ENCODE measurements at places on chromosomes 2 and 18. TPM values are rescaled to one million over a fixed set of nuclear protein-coding genes. Genes with fewer than 3 reads are reported as not detected.

GRCh38 chr2:134231301-134231964 lies 22.4 kb upstream of the MGAT5 start:
- DNase-seq: no peak

Gene CCBE1
- 4.0 TPM for total RNA-seq

- DNase-seq: peak; percentile 85
Observed at GRCh38 chr2:240250985-240251847, 110.8 kb upstream of the OTOS start.

- no peak for DNase-seq
Observed at GRCh38 chr2:54478899-54479298, 22.8 kb downstream of the SPTBN1 start.

DNA sequence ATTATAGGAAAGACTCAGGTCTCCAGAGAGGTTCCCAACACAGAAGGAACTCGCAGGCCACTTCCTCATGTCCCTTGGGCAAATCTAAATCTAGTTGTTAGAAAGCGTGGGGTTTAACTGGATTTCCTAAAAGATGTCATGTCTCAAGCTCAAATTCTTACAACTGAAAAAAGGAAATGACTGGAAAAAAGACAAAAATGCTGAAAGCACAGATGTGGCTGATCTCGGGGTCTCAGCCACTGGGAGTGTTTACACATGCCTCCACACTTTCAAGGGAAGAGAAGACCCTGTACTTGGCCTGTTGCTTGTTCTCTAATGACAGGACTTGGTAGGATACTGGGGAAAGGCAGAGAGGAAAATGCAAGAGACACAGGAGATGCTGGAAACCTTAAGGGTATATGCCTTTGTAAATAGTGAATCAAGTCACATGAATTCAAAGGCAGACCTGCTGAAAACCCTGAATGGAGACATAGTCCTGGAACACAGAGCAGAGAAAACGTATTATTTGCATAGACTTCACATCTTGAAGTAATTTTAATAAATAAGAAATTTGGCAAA lies 160.9 kb upstream of the MEIS1 start:
- no peak for DNase-seq

Gene CROCC2
- total RNA-seq: 0.33 TPM

GRCh38 chr18:10140461-10141282 lies 226.9 kb downstream of the VAPA start:
- no peak for DNase-seq

- DNase-seq: no peak
Observed at GRCh38 chr2:112798979-112799975, 15.0 kb upstream of the IL1A start.

GRCh38 chr2:241842620-241843211 lies 16.0 kb downstream of the PDCD1 start:
- peak; percentile 51 for DNase-seq

Gene IL37
- total RNA-seq: not detected

- no peak for DNase-seq
Observed at GRCh38 chr2:80687524-80687923, 383.0 kb upstream of the LRRTM1 start.

- DNase-seq: no peak
Observed at GRCh38 chr2:184394642-184395041, 203.7 kb upstream of the ZNF804A start.

DNA sequence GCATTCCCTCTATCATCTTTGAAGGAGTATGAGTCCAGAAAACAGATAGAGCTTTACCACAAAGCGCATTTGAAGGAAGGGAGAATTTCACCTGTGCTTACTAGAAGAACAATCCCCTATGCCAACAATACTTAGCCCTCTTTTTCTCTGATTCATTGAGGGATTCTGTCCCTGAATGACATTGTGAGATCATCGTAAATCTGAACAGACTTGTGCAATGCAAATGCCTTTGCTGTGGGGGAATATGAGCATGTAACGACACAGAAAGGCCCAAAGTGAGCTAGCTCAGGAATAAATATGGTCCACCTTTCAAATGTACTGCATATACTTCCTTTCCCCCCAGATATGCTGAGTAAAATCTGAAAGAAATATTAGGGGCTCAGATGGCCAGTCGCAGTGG lies 67.6 kb downstream of the SCN1A start:
- no peak for DNase-seq

GRCh38 chr2:64063924-64064331 lies 44.7 kb upstream of the VPS54 start:
- DNase-seq: no peak

DNA sequence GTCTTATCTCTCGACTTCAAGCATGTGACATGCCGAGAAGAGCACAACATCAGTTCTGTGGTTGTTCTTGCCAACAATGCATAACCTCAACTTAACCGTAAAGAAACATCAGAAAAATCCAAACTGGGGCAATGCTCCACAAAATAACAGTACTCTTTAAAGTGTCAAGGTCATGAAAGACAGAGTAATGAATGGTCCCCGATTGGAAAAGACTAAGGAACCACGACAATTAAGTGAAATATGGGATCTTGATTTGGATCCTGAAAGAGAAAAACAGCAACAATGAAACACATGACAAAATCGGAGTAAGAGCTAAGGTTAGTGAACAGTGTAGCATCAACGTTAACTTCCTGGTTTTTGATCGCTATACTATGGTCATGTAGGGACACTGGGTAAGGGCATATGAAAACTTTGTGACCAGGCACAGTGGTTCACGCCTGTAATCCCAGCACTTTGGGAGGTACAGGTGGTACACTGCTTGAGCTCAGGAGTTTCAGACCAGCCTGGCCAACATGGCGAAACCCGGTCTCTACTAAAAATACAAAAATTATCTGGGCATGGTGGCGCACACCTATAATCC lies 55.2 kb downstream of the UNC50 start:
- DNase-seq: no peak

- DNase-seq: no peak
Observed at GRCh38 chr2:25825238-25825637, 53.0 kb downstream of the ASXL2 start.

DNA sequence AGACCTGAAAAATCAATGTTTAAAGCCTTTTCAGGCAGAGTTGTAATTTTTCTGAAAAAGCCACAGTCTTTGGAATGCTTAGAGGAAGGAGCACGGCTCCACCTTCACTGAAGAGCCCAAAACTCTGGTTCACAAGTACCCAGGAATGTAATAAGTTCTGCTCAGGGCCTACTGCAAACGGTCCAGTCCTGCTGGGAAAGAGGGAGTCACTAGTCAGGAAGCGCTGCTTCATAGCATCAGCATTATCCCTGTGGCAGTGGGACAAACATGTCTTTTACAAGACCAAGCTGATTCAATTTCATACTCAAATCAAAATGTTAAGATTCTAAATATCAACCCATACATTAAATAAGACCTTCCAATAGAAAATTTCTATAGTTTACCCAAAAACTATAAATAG lies 152.9 kb upstream of the PGAP1 start:
- no peak for DNase-seq

Gene PPIL3
- total RNA-seq: 16.4 TPM

- DNase-seq: no peak
Observed at GRCh38 chr2:205060269-205060668, 515.0 kb downstream of the PARD3B start.

DNA sequence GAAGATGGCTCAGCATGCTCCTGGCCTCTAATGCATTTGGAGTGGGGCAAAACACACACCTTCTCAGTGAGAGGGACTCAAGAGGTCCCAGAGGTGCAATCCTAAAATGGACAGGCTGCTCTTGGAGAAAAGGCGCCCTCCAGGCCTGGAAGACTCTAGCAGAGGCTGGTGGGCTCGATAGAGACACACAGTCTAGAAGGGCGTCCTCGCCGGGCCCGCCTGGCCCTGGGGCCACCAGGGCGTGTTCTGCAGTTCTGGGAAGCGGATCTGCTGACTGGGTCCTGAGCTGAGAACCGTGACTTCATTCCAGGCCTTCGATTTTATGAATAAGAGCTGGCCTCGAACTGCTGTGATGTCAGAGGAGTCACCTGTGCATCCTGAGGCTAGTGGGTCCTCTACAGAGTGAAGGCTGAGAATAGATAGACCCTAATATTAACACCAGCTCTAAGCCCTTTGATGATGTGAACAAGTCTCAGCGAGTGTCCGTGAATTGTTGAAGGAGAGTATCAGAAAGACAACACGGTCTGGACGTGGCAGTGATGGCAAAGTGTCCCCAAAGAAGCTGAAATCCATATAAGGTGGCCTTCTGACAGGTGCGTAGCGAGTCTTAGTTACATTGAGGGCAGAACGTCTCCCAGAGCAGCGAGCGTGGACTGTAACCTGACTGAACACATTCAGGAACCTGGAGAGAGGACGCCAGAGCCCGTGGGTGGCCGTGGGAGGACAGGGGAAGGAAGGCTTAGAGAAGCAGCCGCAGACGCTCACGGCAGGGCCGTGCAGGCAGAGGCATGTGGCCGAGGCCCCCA lies 136.9 kb downstream of the PTGR3 start:
- no peak for DNase-seq

- no peak for DNase-seq
Observed at GRCh38 chr2:45518546-45518945, 92.5 kb downstream of the SRBD1 start.

GRCh38 chr2:156430980-156431358 lies 5.2 kb upstream of the GPD2 start:
- DNase-seq: no peak

Gene RBKS
- 5.1 TPM for total RNA-seq

DNA sequence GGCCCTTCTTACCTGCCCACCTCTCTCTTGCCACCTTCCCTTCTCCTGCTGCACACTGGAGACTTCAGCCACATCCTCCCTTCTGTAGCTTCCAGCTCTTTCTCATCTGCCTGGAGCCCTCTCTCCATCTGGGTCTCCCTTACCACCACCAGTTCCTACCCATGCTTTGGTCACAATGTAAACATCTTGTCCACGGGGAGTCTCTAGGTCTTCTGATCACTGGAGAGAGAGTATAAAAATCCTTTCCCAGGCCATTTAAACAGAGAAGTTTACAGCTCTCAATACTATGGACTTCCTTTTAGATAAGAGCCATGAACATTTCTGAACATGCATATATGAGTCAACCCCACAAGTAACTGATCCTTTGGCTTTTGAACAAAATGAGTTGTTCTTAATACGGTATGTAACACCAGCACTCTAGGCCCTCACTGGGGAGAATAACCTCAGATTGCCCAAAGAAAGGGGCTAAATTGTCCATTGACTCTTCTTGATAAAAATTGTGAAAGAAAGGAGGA lies 5.8 kb downstream of the ARHGAP25 start:
- no peak for DNase-seq

Gene AUP1
- total RNA-seq: 128 TPM

DNA sequence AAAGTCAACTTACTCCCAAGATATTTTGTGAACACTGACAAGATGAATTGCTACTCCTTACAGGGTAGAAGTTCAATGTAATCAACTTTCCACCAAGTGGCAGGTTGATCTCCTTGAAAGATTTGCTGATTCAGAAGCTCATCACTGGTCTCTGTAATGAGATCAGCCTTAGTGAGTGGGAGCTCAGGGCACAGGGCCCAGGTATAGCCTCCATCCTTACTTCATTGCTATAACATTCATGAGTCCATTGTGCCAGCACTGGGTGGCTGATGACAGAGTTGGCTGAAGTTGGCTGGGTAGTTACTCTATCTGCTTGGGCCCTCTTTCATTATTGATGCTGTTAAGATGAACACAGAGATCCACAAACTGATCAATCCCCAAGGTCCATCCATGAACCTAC lies 379.0 kb downstream of the IRS1 start:
- DNase-seq: no peak

Gene FAM124B
- total RNA-seq: 3.5 TPM
